ENCODE measurements at places on chromosomes 3 and 15.

DNA sequence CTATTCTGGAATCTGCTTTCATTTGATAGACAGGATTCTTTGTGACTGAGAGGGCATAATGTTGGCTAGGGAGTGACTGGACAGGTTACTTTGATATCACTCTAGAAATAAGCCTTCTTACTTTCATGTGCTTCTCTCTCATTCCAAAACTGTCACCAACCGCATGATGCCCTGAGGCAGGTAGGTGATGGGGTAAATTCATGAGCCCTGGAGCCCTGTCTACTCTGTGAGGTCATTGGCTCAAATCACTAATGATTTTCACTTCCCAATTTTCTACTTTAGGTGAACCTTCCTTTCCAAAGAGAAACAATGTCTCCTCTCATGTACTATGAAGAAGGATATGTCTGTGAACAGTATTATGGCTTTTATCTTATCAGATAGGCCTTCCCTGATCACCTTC is 596.7 kb downstream of the TUSC7 start:
- DNase-seq = no peak

- DNase-seq = no peak
Measured at GRCh38 chr3:51340013-51340829, 44.9 kb upstream of the MANF start.

GRCh38 chr3:54982807-54983206 is 54.9 kb upstream of the LRTM1 start:
- no peak for DNase-seq

GRCh38 chr3:123951522-123952447 is 9.2 kb downstream of the CCDC14 start:
- DNase-seq = no peak

DNA sequence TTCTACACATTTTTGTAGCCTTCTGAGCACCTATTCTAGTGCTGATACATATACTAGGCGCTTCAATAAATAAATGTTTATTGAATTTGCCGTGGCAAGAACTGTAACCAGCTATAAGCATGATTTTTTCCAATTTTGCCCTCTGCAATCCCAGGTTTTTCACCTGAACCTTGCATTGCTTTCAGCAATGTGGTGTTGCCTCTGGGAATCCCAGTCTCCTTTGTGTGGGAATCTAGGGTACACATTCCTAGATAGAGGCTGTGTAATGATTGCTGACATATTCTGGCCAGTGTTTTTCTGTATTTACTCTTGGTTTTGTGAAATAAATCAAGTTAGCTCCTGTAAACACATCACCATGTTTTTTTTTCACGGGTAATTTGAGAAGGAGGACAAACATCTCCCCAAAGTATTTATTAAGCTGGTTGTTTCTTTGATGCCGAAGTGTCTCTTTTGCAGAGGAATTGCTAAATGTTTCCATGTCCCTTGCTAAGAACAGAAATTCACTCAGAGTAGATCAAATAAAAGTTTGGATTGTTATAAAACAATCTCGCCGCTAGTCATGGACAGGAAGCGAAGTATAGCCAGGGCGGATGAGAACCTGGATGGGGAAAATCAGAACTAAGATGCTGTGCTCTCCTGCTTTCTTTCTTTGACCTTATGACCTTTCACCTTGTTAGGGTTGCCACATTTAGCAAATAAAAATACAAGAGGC is 1.2 kb downstream of the CFAP91 start:
- no peak for DNase-seq

DNA sequence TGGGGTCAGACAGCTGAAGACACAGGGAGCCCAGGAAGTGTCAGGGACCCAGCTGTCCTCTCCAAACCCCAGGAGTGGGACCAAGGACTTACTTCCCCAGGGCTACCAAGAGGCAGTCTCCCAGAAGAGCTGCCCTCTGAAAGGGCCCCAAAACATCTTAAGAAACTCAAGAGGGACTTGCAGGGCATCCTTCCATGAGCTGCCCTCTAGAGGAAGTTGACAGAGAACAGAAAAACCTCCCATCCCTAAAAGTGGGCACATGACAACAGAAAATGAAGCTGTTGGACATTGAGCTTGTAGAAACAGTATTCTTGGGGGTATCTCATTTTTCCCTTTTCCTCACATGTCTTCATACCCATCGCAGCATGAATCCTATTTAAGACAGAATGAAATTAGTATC is 58.9 kb downstream of the MECOM start:
- DNase-seq = no peak

- DNase-seq = peak; percentile 33
Measured at GRCh38 chr3:154180836-154181691, 59.9 kb downstream of the ARHGEF26 start.

DNA sequence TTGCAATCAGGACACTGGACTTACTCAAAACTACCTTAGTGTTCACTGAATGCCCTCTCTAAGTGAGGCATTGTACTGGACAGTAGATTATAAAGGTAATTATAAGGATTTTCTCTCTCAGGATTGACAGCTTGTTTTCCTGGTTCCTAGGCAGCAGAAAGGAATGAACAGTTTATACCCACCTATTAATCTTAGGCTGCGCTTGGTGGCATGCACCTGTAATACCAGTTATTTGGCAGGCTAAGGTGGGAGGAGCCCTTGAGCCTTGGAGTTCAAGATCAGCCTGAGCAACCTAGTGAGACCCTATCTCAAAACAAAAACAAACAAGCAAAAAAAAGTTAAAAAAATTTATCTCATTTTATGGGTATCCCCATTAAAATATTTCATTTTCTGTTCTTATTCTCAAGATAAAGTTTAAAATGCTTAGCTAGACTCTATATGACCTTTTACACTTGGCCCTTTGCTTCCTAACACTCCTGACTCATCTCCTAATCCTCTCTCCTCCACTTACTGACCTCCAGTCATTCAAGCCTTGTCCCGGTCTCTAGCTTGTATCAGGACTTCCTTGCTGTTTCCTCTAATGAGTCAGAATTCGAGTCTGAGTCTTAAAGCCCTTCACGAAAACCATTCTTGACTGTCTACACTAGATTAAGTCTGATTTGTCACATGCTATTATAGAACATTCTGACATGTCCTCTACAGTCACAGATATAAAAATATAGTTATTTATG is 348.6 kb downstream of the NLGN1 start:
- no peak for DNase-seq
